Myocyte (in vitro differentiated cells): ENCODE measurements at places on chromosomes 7 and 10.

DNA sequence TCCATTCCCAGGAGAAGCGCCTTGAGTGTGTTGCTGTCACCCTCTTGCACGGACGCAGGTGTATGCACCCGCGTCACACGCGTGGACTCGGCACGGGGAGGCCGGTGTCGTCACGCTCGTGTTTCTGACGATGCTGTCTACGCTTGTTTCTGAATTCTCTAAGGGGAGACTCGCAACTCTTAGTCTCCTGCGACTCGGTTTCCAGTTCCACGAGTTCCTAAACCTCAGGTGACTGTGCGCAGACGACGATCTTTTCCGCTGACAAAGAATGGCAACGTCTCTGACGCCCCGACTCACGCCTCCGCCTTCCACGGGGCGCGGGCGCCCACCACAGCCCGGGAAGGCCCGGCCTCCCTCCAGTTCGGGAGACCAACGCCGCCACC is 579 bp downstream of the IDI1 start:
- no peak for DNase-seq

- DNase-seq: no peak
Measured at GRCh38 chr10:49751216-49751615, 10.9 kb downstream of the OGDHL start.

DNA sequence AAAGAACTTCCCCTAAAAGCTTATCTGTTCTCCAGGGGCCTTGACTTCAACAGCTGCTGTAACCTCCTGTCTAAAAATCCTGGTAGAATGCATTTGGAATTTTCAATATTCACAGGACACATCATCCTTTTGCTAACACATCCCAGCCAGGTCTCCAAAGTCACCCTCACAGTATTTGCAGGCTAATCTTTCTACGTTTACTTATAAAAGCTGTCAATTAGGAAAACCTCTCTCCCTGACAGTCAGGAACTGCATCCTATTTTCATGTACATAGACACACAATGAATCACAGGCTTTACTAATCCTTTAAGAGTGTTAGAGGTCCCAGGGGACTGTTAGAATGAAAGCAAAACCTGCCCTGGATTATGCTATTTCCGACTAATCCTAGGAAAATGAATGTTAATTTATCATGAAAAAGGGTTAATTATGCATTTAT is 102.2 kb downstream of the GFRA1 start:
- DNase-seq: peak; percentile 72

GRCh38 chr7:105800442-105800841 is 76.0 kb downstream of the ATXN7L1 start:
- DNase-seq: peak; percentile 51
